Osteoblast (primary cell): ENCODE measurements at places on chromosomes 3 and 15.

- no peak overlapping the region for H3K4me3 ChIP-seq
- H3K4me1 ChIP-seq = no peaks in the 10 kb centered on the region
- no peaks in the 10 kb centered on the region for H3K27me3 ChIP-seq
- no peak for DNase-seq
- H3K36me3 ChIP-seq = no peaks in the 10 kb centered on the region
Measured at GRCh38 chr3:112027826-112028225, 6.7 kb upstream of the TMPRSS7 start.

DNA sequence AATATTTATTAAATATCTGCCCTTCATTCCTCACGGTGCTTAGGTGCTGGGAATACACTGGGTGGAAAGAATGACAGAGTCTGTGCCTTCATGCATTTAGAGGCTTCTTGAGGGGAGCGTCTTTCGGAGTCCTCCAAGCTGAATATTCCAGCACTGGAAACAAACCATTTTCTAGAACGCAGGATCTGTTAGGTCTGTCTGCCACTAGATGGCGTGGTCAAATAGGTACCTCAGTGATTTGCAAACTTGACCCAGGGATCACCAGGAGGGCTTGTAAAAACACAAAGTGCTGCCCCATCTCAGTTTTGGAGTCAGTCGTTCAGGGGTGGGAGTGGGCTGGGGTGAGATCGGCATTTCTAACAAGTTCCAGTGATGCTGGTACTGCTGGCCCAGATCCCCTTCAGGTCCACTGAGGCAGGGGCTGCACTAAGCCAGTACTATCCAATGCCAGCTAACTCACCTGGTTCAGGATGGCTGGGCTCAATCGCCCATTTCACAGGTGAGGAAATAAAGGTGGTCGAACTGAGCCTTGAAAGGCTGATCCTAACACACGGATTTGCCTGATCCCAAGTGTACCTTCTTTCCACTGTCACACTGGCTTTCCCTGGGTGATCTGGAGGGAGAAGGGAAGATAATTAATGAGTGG is 14.8 kb downstream of the ARNT2 start:
- no peaks in the 10 kb centered on the region for H3K36me3 ChIP-seq
- no peak overlapping the region for H3K4me3 ChIP-seq
- H3K27me3 ChIP-seq = peaks cover 5% of the 10 kb centered on the region
- peaks cover 14% of the 10 kb centered on the region for H3K4me1 ChIP-seq

- no peak overlapping the region for H3K27ac ChIP-seq
- H3K27me3 ChIP-seq = no peaks in the 10 kb centered on the region
- no peak for DNase-seq
- H3K4me1 ChIP-seq = no peaks in the 10 kb centered on the region
- H3K4me3 ChIP-seq = no peak overlapping the region
- H3K36me3 ChIP-seq = no peaks in the 10 kb centered on the region
Measured at GRCh38 chr3:155603302-155603701, 141.6 kb downstream of the PLCH1 start.

- no peak for DNase-seq
- no peak overlapping the region for H3K4me3 ChIP-seq
- no peak overlapping the region for H3K27ac ChIP-seq
- no peaks in the 10 kb centered on the region for H3K4me1 ChIP-seq
Measured at GRCh38 chr15:61146091-61146930, 82.8 kb downstream of the RORA start.

- H3K4me1 ChIP-seq = peaks cover 6% of the 10 kb centered on the region
- DNase-seq = peak; percentile 47
- H3K27ac ChIP-seq = no peak overlapping the region
Measured at GRCh38 chr15:35674873-35675781, 129.2 kb upstream of the DPH6 start.

DNA sequence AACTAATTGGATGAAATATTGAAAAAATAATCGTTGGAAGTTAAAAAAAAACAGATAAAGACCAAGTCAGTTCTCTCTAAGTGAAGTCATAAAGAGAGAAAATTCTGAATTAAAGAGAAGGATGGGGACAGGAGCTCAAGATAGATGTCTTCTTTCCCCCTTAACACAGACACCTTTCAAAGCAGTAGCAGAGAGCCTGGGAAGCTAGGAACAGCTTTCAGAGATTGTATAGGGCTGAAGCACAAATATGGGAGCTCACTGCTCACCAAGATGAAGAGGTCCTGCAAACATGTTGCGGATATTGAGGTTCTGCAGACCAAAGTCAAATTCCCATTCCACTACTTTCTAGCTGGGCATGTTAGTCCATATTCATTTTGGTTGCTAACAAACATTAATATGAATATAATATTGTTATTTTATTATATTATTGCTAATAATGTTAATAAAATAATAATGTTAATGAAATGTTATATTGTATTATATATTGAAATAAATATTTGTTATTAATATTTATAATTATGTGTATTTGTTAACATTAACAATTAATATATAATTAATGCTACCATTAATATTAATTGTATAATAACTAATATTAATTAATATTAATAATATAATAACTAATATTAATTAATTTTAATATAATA is 319.1 kb downstream of the OXSM start:
- H3K27ac ChIP-seq = no peak overlapping the region
- H3K36me3 ChIP-seq = no peaks in the 10 kb centered on the region
- DNase-seq = no peak
- H3K4me3 ChIP-seq = no peak overlapping the region
- no peaks in the 10 kb centered on the region for H3K27me3 ChIP-seq

DNA sequence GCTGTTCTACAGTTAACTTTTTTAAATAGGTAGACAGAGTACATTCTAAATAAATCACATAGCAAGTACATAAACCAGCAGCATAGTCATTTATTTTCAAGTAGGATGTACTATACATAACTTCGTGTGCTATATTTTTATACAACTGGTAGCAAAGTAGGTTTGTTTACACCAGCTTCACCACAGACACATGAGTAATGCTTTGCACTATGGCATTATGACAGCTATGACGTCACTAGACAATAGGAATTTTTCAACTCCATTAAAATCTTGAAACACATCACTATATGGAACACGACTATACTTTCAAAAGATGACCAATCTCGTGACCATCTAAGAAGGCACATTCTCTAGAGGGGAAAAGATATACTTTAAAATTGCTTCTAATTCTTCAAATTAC is 3.5 kb downstream of the TEX55 start:
- DNase-seq = no peak
- no peaks in the 10 kb centered on the region for H3K36me3 ChIP-seq
- peaks cover 2% of the 10 kb centered on the region for H3K4me1 ChIP-seq

- H3K27ac ChIP-seq = no peak overlapping the region
- H3K36me3 ChIP-seq = no peaks in the 10 kb centered on the region
- H3K4me1 ChIP-seq = peaks cover 14% of the 10 kb centered on the region
- H3K27me3 ChIP-seq = no peaks in the 10 kb centered on the region
Measured at GRCh38 chr3:88812576-88812975, 294.8 kb upstream of the EPHA3 start.

GRCh38 chr3:15451216-15452113 is 24.1 kb downstream of the EAF1 start:
- no peak overlapping the region for H3K27ac ChIP-seq
- H3K27me3 ChIP-seq = no peaks in the 10 kb centered on the region
- no peak for DNase-seq
- no peaks in the 10 kb centered on the region for H3K36me3 ChIP-seq

DNA sequence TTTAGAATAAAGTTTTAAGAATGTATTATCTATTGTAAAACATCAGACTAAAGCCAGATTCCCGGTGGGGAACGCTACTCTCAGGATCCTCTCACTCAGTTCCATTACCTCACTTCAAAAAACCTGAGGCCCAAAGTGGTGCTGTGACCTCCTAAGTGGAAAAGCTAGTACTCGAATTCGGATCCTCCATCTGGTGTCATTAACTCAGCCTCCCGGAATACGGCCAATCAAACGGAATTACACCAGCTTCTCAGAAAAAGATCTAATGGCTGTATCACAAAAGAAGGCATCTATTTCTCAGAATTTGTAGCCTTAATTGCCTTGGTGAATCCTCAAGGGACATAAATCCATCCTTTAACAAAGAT is 627 bp downstream of the ACAD11 start:
- peak overlapping the region; percentile 95 for H3K4me3 ChIP-seq
- H3K27ac ChIP-seq = peak overlapping the region; percentile 96
- H3K4me1 ChIP-seq = peaks cover 19% of the 10 kb centered on the region
- H3K36me3 ChIP-seq = no peaks in the 10 kb centered on the region
- peak; percentile 76 for DNase-seq

DNA sequence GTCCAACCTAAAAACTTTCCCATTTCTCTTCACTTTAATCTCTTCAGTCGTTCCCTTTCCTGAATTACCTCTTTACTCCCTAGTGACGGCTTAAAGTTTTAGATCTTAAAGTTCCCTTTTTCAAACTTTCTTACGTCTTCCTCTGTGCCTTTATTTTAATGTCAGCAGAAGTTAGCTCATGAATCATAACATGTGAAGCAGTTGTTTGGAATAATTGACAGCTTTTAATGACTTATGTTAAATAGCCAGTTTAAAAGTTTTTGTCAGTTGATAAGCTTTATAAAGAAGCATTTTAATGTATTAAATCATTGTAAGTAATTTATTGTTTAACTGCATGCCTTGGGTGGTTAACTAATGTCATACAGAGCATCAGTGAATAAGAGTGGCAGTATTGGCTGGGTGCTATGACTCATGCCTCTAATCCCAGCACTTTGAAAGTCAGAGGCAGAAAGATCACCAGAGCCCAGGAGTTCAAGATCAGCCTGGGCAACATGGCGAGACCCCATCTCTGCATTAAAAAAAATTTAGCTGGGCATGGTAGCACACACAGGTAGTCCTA is 33.9 kb downstream of the PIK3CA start:
- no peaks in the 10 kb centered on the region for H3K27me3 ChIP-seq
- H3K27ac ChIP-seq = no peak overlapping the region
- no peaks in the 10 kb centered on the region for H3K36me3 ChIP-seq
- H3K4me1 ChIP-seq = peaks cover 34% of the 10 kb centered on the region

DNA sequence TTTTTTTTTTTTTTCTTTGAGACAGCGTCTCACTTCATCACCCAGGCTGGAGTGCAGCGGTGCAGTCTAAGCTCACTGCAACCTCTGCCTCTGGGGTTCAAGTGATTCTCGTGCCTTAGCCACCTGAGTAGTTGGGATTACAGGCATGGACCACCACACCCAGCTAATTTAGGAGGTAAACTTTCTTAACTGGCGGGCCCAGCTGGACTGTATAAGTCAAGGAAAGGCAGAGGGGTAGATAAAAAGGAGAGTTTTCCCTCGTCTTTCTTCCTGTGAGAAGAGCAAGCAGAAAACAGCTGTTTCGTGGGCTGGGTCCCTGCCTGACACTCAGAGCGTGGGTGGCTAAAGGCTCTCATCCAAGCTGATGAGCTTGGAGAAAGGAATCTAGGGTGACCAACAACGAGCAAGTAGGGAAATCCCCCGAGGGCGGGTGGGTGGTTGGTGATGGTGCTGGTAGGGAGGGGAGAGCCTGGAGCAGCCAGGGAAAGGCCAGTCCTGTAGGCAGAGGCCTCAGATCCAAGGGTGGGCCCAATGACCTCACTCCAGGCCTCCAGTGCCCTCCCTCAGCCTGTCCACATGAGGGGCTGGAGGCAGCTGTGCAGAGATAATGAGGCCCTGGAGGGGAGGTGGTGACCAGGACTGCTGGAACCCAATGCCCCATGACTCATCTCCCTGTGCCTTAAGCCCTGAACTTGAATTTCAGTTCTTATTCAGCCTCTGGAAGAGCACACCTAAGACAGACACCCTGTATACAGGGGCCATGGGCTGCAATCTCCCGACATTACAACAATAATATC is 43.1 kb upstream of the LIMD1 start:
- no peaks in the 10 kb centered on the region for H3K27me3 ChIP-seq
- peak; percentile 97 for DNase-seq
- H3K4me1 ChIP-seq = peaks cover 68% of the 10 kb centered on the region
- no peaks in the 10 kb centered on the region for H3K36me3 ChIP-seq
- no peak overlapping the region for H3K4me3 ChIP-seq
- H3K27ac ChIP-seq = peak overlapping the region; percentile 79

- no peak overlapping the region for H3K27ac ChIP-seq
- H3K36me3 ChIP-seq = no peaks in the 10 kb centered on the region
- DNase-seq = no peak
Measured at GRCh38 chr3:125624341-125624740, 29.0 kb upstream of the OSBPL11 start.

GRCh38 chr15:100968050-100968966 is 49.2 kb downstream of the LRRK1 start:
- peaks cover 18% of the 10 kb centered on the region for H3K4me1 ChIP-seq
- no peaks in the 10 kb centered on the region for H3K27me3 ChIP-seq
- no peak overlapping the region for H3K4me3 ChIP-seq
- H3K27ac ChIP-seq = peak overlapping the region; percentile 48

DNA sequence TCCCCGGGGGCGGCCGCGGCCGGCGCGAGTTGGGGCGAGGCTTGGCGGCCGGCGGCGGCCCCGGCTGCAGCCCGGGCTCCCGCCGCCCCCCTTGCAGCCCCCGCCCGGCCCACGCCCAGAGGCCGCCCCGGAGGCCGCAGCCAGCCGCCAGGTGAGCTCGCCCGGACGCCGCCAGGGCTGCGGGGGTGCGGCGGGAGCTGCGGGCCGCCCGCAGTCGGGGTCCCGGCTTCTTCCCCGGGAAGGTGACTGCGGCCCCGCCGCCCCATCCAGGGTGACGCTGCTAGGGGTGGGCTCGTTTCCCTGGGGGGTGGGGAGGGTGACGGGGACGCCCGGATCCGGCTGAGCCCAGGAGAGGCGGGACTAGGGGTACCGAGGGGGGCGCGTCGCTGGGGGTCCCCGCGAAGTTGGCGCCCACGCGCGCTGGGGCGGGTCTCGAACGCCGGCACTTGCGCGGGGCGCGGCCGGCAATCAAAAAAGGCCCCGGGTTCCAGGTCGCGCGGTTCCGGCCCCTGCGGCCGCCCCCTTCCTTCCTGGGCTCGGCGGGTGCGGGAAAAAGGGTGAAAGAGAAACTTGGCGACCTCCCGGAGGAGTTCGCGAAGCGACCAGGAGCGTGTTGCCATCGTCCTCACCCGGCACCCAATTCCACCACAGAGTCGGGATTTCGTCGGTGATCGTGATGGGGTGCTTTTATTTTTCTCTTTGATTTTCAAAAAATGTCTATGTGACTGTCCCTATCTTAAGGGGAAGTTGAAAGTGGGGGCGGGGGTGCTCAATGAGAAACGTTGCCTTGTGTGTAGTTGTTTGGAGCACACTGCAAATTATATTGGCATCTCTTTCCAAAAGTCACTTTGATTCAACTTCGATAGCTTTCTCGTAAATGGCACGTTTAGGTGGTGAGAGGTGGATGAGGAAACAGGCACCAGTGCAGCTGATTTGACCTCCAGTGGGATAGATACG is 619 bp downstream of the ATXN7 start:
- peak overlapping the region; percentile 79 for H3K4me3 ChIP-seq
- no peaks in the 10 kb centered on the region for H3K36me3 ChIP-seq
- peak; percentile 93 for DNase-seq

DNA sequence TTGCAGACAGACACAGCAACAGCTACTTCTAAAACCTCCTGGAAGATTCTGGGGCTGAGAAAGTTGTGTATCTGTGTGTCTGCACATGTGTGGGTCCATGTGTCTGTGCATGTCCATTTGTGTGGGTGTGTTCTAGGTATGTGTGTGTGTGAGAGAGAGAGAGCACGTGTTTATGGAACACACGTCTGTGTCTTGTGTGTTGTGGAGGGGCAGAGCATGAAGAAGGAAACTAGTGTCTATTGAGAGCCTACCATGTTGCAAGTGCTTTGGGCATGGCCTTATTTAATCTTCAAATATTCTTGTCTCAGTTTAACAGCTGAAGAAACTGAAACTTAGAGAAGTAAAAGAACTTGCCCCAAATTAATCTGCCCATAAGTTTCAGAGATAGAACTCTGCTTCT is 327.5 kb downstream of the UACA start:
- H3K4me1 ChIP-seq = no peaks in the 10 kb centered on the region
- no peaks in the 10 kb centered on the region for H3K36me3 ChIP-seq
- no peak overlapping the region for H3K4me3 ChIP-seq
- DNase-seq = no peak
- H3K27ac ChIP-seq = no peak overlapping the region

- no peaks in the 10 kb centered on the region for H3K4me1 ChIP-seq
- H3K27ac ChIP-seq = no peak overlapping the region
- no peaks in the 10 kb centered on the region for H3K36me3 ChIP-seq
- no peaks in the 10 kb centered on the region for H3K27me3 ChIP-seq
- DNase-seq = peak; percentile 9
Measured at GRCh38 chr3:137463131-137463530, 301.0 kb upstream of the SOX14 start.
